ENCODE measurements at places on chromosomes 12 and 14.

- DNase-seq: no peak
Measured at GRCh38 chr14:104486222-104486923, 93.2 kb upstream of the C14orf180 start.

DNA sequence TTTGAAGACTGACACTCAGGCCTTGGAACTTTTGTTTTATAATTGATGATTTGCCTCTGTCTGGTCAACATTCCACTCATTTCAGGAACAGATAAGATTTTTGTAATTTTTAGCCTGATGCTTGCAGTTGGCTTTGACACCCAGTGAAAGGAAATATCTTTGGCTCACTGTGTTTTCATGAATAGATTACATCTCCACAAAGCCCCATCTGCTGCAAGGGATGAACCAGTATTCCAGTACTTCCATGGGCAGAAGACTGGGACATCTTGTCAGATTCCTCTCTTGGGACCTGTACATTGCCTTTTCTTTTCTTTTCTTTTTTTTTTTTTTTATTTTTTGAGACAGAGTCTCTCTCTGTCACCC, 28.4 kb downstream of the GSG1 start:
- DNase-seq: no peak

GRCh38 chr12:47823422-47824086, 3.9 kb upstream of the HDAC7 start:
- DNase-seq: no peak

- DNase-seq: no peak
Measured at GRCh38 chr14:95816539-95816938, 60.1 kb upstream of the TUNAR start.

- DNase-seq: no peak
Measured at GRCh38 chr12:67922245-67922644, 67.0 kb upstream of the IFNG-AS1 start.

DNA sequence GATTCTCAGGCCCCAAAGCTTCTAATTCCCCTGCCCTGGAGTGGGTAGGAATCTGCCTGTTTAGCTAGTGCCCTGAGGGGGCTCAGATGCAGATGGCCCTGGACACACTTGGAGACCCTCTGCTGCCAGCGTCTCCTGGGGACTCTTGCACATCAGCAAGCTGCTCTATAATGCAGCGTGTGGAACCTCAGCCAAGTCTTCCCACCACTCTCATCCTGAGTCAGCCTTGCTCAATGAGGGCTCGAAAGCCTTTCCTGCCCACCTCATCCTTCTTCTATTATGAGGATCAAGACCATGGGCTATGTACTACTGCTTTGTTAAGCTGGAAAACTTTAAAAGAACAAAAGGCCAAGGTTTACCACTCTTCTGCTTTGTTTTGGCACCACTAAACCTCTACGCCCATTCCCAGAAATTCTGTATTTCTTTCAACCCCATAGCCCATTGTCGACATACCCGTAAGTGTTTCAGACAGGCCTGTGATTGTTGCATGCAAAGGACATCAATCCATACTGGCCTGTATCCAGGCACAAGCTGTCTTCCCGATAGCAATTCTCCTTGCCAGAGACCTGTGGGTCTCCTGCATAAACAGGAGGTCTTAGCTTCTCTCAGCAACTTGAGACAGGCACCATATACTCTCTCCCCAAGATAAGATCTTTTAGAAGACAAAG, 246.9 kb downstream of the DPF3 start:
- DNase-seq: no peak

- no peak for DNase-seq
Measured at GRCh38 chr14:92534932-92535643, 21.5 kb downstream of the RIN3 start.

DNA sequence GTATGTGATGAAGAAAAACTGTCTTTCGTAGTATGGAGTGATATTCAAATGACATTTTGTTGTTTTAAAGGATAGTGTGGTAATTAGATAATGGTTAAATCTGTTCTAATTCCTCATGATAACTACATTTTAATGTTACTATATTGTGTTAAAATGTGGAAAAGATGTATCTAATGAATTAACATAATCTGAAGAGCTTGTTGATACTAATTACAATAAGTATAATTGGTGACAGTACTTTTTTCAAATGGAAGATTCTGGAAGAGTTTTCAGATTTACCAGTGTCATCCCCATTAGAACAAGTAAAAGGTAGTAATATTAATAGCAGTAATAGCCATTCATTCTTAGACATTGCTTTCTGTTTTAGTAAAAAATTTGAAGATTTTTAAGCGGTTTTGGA, 37.6 kb downstream of the CAND1 start:
- no peak for DNase-seq

GRCh38 chr12:40075458-40075857, 30.4 kb downstream of the SLC2A13 start:
- no peak for DNase-seq

DNA sequence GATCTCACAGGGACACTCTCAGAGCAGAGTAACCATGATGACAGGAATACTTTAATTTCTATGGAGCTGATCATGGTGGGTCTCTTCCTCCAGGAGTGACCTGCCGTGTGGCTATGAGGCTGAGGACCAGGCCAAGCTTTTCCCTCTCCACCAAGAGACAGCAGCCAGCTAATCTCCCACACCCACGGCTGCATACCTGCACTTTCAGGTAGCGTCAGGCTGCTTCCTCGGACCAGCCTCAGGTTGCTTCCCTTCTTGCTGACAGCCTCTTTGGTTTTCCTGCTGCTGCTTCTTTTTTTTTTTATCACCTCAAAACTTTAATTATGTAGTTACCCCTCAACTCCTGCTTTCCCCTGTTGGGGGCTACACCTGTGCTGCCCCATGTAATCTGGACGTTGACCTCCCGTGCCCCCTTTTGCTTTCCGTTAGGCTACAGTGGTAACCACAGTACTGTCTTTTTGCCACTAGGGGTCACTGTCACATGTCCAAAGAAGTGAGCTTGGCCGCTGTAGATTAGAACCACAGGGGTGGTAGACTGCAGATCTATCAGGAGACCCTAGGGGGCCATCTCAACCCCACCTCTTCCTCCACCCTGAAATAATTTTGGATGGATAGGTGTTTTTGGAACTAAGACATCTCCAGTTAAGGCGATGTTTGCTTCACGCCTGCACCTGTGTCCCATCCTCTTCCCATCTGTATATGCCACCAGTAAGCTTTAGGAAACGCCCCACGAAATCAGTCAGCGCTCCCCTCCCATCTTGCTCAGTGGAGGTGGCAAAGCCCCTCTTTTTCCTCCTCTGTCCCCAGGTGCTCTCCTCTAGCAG, 7.8 kb upstream of the PIP4K2C start:
- peak; percentile 52 for DNase-seq

DNA sequence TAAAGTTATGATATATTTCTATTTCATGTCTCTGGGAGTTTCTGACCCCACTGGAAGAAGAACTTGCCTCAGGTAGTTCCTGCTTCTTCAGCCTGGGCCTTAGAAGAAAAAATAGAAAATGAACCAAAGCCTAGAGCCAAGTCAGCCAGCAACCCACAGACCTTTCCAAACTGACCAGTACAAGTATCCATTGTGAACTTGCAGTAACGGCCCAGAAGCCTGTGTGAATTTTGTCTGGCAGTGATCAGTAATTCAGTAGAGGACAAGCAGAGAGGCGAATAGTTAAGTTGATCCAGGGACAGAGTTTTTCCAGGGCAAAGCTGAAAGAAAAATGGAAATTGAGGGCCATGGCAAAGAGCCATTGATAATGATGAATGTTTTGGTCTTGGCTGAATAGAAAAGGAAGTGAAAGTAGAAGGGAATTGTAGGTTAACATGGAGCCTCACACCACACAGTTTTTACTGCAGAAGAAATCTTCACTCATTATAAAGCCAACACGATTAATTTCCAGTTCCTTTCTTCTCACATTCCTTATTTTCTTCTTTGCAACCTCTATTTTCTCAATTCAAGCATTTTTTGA, 311.8 kb downstream of the BTG1 start:
- no peak for DNase-seq

DNA sequence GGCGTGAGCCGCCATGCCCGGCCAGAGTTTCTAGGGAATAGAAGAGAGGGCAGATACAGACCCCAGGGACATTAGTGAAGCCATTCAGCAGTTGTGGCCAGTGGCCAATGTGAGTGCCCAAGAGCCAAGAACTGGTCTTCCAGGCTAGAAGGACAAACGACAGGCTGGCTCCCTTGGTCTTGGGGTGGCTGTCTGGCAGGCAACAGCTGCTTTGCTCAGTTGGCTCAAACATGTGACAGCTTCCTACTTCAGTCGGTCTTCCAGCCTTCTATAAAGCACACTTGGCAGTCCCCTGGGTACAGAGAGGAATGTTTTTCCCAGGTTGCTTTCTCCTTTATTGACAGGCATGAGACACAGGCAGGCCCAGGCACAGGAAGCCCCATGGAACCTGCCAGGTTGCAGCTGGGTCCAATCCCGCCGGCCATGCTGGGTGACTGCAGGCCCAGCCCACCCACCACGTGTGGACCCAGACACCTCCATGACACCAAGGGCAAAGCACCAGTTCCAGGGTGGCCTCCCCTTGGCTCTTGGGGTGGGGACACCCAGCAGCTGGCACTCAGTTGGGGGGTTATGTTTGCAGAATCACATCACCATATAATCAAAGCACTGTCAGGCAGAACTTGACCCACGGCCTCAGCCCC, 15.4 kb downstream of the CHGA start:
- no peak for DNase-seq

GRCh38 chr14:49861699-49862088, 9.1 kb upstream of the NEMF start:
- peak; percentile 38 for DNase-seq

- DNase-seq: no peak
Measured at GRCh38 chr14:38536376-38537038, 280.6 kb upstream of the CLEC14A start.

GRCh38 chr12:117408161-117408791, 46.9 kb upstream of the NOS1 start:
- DNase-seq: no peak

DNA sequence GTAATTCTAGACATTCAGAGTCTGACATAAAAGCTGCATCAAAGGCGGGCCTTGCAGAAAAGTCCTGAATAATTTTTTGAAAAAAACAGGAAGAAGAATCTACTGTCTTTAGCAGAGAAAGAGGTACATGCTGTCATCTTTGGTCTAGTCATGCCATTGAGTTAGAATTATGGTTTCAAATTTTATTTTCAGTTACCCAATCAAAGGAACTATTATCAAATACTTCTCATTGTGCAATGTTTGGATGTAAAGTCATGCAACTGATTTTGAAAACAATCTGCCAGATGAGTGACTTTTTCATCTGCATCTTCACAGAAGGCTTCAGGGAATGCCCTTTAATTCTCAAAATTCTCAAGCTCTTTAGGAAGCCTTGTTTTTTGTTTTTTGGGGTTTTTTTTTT, 803.5 kb downstream of the FLRT2 start:
- no peak for DNase-seq

GRCh38 chr14:69424149-69424923, 25.8 kb downstream of the SLC39A9 start:
- no peak for DNase-seq

GRCh38 chr12:9933958-9934357, 1.8 kb upstream of the CLEC2A start:
- no peak for DNase-seq

DNA sequence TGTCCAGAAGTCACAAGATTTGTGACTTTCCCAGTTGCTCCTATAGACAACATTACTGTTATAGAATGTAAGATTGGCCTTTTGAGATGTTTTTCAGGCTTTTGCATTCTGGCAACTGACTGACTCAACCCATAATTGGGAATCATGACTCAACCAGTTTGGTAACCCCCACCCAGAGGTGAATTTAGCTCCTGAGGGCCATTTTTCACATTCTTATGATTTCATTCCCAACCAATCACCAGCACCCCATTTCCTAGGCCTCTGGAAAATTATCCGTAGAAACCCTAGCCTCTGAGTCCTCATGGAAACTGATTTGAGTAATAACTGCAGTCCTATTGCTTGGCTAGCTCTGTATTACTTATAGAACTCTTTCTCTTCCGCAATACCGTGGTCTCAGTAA, 626.0 kb upstream of the SEL1L start:
- DNase-seq: no peak

DNA sequence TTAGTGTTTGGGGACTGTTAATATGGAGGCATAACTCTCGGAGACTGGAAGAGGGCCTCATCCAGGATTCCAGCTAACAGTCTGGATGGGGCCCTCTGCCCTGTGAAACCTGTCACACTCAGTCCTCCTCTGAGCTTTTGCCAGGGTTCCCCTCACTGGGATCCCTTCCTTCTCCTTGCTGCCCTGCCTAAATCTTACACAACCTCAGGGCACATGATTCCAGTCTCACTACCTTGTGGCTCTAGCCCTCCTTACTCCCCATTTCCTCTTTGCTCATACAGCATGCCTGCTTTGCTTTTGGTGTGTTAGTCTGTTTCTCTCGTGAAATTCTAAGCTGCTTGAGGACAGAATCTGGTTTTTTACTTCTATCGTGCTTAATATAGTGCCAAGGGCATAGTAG, 942 bp upstream of the GSG1 start:
- no peak for DNase-seq

DNA sequence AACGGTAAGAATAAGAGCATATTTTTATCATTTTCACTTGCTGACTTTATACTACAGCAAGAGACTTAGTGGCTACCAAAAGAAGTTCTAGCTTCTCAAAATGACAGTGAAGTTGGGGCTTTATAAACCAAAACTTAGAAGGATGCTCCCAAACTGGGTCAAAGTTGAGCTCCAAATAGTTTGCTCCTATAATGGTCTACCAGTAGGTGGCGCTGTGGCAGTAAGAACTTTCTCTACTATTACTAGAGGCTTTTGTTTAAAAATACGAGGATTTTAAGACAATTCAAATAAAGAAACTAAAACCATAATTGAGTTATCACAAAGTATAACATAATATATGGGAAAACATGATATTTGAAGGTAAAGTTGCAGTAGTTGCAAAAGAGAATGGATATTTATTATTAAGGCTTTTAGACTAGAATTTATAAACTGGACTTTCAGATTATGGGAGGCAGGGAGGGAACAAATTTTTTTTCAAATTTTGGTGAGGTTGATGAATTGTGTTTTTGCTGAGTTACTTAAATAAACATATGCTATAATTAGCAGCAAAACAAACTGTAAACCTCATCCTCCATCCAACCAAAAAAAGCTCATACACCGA, 75.0 kb downstream of the TGFB3 start:
- peak; percentile 22 for DNase-seq

GRCh38 chr12:58011676-58012075, 70.3 kb downstream of the ATP23 start:
- no peak for DNase-seq

- no peak for DNase-seq
Measured at GRCh38 chr12:2396448-2396871, 343.7 kb downstream of the CACNA1C start.

DNA sequence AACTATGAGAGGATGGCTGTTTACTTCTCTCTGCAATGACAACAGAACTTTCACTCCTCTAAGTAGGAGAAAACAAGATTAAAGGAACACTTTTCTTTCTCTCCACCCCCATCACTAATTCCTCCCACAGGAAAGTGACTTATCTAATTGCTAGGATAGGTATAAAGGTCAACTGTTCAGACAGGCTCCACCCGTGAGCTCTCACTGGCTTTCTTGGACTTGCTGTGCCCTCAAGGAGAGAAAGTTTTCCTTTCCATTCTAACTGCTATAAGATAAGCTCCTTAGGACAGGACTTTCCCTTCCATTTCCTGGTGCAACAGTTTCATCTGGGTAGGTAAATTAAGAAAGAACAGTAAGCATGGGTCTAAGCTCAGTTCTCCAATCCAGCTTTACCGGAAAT, 4.8 kb downstream of the SLC41A2 start:
- DNase-seq: no peak

- DNase-seq: no peak
Measured at GRCh38 chr14:69066396-69067171, 86.3 kb downstream of the DCAF5 start.

- no peak for DNase-seq
Measured at GRCh38 chr14:99808154-99808505, 14.9 kb downstream of the EML1 start.
